ENCODE measurements at places on chromosomes 5 and 9.

DNA sequence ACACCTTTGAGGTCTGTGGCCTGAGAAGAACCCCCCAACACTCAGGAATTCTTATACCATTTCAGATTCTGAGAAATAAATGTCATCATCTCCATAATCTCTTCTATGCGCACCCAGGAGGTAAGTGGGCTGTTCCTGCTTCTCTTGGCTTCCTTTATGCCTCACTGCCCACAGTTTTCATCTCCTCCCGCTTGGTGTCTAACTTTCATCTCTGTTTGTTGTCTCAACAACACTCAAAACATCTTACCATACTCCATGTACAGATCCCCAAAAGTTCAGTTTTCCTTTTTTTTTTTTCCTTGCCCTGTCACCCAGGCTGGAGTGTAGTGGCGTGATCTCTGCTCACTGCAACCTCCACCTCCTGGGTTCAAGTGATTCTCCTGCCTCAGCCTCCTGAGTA, 170.2 kb upstream of the FREM1 start:
- DNase-seq, result no peak

GRCh38 chr9:124869986-124870560, 8.1 kb downstream of the ARPC5L start:
- DNase-seq, result peak; percentile 47

- no peak for DNase-seq
These were observed 20.7 kb downstream of the FBXW5 start for GRCh38 chr9:136923881-136924280.

- DNase-seq, result no peak
These were observed 116.0 kb downstream of the UNC13B start for GRCh38 chr9:35277628-35278359.

GRCh38 chr9:29160763-29161353, 1587.6 kb upstream of the C9orf72 start:
- DNase-seq, result no peak

GRCh38 chr5:150323819-150324218, 21.1 kb upstream of the ARSI start:
- DNase-seq, result no peak

DNA sequence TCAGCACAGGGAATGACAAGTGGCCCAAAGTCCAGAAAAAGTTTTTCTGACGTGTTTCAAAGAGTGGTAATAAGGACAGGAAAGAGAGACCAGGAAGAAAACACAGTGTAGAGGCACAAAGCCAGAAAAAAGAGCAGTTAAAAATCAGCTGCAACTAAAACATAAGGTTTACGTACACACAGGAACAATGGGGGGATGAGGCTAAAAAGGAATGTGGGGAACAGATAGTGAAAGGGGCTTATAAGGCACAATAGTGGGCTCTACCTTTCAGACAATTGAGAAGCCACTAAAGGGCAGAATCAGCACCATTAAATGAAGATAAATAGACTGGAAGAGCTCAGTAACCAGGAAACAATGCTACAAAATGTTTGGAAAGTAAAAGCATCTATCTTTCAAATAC, 5.5 kb downstream of the ELP1 start:
- DNase-seq, result no peak

- DNase-seq, result no peak
These were observed 680.0 kb downstream of the TAF11L14 start for GRCh38 chr5:18314192-18314778.

GRCh38 chr5:1156033-1156753, 44.3 kb upstream of the SLC12A7 start:
- no peak for DNase-seq

GRCh38 chr9:116662646-116663310, 24.3 kb upstream of the TRIM32 start:
- no peak for DNase-seq

DNA sequence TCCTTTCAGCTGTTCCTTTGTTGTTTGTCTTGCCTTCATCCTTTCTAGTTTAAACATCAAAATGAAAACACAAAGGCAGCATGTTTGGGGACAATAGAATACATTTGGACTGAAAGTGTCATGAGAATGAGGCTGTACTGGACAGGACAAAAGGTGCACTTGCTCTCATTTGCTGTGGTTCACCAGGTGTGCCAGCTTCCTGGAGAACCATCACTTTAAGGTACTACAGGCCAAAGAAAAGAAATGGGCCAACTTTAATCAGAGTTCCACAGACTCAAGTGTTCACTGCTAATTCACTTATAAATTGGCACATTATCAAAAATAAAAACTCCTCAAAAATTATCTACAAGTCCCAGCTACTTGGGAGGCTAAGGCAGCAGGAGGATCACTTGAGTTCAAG, 53.8 kb downstream of the ABHD17B start:
- no peak for DNase-seq

DNA sequence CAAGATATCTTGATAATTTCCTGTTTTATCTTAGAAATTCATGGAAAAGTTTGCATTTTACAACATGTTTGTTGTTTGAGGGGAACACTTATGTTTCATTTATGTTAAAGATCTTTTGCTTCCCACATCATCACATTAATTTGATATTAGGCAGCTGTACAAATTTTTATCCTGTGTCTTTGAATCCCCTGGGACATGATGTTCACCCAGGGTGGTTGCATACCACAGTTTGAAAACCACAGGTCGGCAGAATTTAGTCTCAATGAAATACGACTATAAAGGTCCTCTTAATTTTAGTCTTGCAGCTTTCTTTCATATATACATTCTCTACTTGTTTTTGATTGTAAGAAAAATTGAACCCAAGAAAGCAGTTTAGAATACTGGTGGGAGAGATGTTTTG, 3.7 kb downstream of the NAA35 start:
- DNase-seq, result no peak

- no peak for DNase-seq
These were observed 662.9 kb upstream of the ZNF608 start for GRCh38 chr5:125409234-125409860.
